ENCODE measurements at places on chromosomes 5 and 9.

GRCh38 chr9:5920860-5921328 is 30.2 kb downstream of the MLANA start:
- no peak for DNase-seq

DNA sequence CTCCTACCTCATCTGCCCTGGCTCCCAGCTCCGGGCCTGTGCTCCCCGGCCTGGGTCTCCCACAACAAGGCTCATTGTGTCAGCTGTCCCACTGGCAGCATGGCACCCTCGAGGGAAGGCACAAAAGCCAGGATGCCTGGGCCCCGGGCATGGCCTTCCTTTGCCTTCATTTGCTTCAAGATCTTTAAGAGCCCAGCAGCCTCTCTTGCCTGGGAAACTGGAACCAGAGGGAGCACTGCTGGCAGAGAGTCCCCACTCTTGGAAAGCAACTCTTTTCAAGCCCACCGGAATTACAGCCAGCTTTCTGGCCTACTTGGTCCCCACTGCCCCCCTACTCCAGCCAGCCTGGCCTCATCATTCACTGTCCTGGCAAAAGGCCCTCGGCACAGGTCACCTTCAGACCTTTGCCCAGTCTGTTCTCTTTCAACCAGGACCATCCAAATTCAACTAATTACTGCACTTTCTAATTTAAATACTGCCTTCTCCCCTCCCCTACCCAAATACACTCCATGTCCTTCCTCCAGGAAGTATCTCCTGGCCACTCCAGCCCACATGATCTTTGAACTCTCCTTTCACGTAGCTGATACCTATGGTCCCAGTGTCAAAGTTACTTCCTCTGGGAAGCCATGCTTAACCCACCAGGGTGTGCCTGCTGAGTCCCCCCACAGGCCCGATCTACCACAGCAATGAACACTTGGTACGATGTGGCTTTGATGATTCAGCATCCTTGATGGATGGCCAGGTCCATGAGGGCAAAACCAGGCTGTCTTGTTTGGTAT is 8.9 kb downstream of the ZER1 start:
- DNase-seq = no peak

DNA sequence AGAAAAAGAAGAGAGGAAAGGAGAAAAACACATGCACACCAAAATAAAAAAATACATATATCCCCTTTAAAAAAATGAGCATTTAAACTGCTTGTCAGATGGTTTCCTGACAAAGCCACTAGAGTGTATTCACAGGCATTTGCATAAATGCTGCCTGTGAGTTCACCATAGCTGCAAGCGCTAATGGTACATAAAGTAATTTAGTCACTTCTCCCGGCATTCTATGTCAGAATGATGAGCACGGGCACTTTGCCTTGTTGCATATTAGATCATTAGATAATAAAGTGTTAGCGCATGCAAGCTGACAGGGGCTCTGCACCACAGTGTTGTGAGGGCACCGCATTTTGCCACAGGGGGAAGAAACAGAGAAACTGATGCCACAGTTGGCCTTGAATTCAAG is 280.6 kb downstream of the EBF1 start:
- no peak for DNase-seq

DNA sequence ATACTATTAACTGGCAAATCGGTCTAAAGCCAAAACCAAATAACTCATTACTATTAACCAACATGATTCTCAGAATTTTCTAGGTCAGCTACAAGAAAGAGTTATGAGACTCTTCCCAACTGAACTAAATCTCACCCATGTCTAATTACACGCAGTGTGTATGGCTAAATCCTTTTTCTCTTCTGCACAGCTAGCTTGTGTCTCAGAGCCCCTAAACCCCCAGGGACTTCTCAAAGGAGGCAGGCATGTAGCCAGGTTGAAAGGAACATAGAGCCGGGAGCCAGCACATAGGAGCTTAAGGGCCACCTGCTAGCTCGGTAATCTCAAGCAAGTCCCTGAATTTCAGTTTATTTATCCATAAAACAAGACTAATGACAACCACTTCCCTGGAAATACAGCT is 2.2 kb upstream of the GZMK start:
- DNase-seq = no peak

- peak; percentile 59 for DNase-seq
Observed at GRCh38 chr5:150138551-150139265, 16.9 kb downstream of the PDGFRB start.

- no peak for DNase-seq
Observed at GRCh38 chr9:93030642-93031628, 27.6 kb upstream of the SUSD3 start.

DNA sequence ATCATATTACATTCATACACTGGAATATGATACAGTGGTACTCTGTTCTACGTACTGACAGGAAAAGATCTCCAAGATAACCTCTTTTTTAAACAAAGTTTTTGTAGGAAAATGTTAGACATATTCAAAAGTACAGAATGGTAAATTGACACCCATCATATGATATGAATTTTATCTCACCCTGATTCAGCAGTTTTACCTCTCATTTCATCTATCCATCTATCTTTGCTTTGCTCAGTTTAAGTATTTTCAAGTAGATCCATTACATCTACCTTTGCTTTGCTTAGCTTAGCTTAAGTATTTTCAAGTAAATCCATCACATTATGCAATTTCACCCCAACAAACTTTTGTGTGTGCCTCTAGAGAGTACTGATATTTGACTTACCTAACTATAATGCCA is 14.3 kb downstream of the CCDC112 start:
- DNase-seq = no peak

DNA sequence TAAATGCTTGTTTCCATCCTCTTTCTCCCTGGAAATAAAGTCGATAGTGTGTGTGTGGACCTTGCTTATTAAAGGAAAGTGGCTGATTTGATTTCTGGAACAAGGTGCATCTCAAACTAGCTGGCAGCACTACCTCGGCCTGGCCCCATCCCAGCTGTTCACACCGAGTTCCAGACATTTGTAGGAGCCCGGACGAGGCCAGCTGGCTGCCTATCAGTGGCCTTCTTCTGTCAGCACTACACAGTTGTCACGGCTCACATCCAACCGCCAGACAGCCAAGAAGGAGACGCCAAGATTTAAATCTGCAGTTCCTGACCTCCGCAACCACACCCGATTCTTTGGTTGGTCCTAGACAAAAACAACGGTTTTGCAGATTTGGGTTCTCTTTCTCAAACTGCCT is 63.6 kb downstream of the PALM2AKAP2 start:
- no peak for DNase-seq

GRCh38 chr5:93150311-93151012 is 430.6 kb downstream of the NR2F1-AS1 start:
- DNase-seq = no peak

DNA sequence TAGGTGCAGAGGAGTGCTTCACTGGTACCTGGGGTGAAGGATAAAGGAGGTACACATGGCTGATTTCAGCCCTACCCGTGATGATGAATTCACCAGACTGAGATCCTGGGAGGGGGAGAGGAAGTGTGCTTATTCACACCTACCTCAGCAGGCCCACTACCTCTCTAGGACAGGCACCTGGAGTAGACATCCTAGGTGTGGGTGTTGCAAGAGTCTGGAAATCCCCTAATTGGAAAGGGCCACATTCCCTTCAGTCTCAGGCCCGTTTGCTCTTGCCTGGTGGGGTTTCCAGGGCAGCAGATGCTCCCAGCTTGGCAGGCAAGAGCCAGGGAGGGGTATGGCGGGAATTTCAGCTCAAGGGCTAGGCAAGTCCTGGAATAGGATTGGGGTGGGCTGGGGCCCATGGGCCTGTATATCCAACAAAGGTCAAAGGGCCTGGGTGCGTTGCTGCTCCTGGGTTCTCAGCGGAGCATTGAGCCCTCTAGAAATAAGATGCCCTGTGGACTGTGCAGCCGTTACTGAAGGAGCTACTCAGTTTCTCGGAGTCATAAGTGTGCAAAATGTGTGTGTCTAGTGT is 5.8 kb upstream of the CCL21 start:
- DNase-seq = no peak

DNA sequence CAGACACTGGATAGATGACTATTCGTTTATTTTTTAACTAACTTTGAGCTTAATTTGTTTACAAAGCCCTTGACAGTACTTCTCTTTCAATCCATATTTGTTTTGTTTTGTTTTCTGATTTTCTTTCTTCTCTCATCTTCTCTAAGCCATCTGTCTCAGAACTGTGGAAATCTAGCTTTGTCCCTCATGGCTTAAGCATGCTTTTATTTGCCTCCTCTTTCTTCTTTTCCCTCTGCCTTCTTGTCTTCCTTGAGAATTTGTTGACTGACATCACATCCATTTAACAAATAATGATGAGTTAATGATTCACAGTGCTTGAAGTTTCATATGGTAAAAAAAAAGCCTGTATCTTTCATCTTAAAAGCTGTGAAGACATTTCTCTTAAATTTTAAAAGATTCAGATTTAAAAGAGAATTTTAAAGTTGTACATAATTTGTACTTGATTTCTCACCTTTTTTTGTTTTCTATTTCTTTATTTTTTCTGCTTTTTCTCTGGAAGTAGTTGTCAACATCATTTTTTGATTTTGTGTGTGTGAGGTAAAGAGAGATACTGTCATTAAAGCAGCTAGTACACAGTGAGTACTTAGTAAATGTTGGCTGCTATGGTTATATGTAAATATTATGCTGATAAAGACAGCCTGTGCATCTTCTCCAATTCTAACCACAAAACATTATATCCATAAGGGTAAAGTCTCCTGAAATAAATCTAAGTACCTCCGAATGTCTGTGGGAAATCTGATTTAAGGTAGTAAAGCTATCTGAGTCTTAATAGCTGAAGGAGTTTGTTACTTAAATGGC is 13.9 kb upstream of the SGCD start:
- no peak for DNase-seq

GRCh38 chr9:16532681-16533450 is 337.6 kb downstream of the BNC2 start:
- DNase-seq = no peak

GRCh38 chr5:114362197-114362976 is 517 bp downstream of the KCNN2 start:
- no peak for DNase-seq

GRCh38 chr5:147189109-147189424 is 45.8 kb upstream of the STK32A start:
- no peak for DNase-seq

GRCh38 chr5:141973871-141974595 is 5.1 kb downstream of the RNF14 start:
- no peak for DNase-seq

DNA sequence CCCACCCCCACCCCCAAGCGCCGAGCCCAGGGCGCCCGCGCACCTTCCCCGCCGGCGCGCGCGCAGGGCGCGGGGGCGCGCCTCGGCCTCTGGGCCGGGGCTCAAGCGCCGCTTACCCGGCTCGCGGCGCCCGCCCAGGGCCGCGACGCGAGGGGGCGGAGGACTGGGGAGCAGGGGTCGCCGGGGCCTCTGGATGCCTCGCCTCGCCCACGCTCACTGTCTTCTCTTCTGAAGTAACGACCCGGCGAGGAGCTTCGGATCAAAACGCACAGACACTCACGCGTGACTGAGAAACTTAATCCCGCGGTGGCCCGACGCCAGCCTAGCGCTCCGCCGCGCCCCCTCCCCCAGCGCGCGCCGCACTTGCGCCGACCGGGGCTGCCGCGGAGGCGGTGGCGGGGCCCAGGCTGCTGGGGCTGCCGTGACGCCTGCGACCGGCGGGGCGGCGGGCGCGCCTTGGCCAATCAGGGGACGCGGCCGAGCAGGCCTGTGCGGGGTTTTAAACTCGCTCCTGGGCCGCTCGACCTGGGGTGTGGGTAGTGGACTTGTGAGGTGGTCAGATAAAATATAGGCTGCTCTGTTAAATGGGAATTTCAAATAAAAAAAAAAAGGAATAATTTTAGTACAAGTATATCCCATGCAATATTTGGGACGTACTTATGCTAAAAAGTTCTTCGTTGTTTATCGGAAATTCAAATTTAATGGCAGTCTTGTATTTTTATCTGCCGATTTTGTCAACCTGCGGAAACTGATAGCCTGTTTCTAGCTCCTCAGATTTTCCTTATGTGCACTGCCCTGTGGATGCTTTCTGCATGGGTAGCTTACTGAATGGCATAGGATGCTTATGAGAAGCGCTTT is at the start of gene MPDZ:
Gene MPDZ, minus strand, starts transcription at position 409 of the 858 bp plus-strand sequence. CDS start 29,377 bp downstream, outside the sequence.
- peak; percentile 80 for DNase-seq

DNA sequence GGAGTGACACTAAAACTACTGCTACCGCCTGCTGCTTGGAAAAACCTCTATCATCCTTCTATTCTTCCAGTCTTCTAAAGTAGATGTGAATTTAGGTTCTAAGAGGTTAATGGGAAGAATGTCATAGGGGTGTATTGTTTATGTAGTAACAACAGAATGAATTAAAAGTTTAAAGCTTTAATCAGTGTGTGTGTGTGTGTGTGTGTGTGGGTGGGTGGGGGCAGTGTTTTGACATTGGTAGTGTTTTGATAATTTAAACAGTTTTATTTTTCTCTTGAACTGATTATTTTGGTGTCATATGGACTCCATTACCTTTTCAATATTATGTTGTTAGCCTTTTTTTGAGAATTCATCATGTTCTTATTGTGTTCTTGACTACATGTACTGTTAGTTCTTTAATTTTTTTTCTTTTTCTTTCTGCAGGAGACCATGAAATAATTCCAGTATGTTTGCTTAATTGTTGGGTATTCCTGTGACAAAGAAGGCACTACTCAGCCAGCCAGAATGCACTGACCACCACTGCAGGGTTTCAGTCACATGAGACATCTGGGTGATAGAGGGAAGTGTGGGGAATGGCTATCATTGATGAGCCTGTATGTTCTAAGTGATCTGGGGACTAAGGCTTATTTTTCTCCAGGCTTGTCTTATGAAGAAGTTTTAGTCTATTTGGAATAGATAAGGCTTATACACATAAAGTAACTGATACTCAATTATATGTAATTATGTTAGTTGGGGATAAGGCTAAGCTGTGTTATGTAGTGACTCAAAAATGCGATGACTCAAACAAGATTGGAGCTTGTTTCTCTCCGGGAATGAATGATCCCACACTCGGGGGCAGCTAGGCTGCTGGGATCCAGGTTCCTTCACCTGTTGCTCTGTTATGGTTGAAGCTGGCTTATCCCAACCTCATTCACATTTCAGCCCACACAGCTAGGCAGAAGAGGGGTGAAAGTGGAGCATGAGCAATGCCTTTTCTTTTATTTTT is 50.2 kb upstream of the ACTBL2 start:
- no peak for DNase-seq

DNA sequence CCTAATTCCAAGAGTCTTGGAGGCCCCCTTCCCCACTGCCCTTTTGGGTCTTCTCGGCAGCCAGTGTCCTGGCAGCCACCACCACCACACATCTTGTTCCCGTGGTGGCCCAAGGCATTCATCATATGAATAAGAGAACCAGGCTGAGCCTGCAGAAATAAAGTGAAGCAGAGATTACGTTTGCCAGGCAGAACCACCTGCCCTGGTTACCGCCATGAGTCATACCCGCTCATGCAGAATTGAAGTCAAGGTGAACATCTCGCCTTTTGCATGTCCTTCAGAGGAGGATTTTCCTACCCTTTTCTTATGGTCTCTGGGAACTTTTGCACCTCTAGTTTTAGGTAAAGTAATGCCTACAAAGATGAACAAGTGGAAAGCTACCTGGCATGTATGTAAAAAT is 119.5 kb upstream of the LMX1B start:
- no peak for DNase-seq

DNA sequence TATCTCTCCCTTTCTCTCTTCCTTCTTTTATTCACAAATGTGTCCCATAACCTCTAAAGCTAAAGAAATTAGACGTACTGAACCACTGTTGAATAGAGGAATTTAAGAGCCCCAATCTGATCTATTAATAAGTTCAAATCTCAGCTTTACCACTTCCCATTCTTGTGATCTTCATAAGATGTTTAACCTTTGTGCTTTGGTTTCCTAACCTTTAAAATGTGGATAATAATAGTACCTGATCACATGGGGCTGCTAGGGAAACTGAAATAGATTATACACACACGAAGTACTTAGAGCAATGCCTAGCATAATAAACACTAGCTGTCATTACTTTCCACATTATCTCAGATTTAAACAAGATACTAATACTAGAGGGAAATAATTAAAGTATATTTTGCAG is 324.3 kb upstream of the SEMA6A start:
- DNase-seq = no peak
